ENCODE measurements at places on chromosomes 5 and 9.
A peak's percentile ranks its signal among the peaks of the same experiment; 100 is the strongest.

GRCh38 chr9:73780916-73781315 is 629.3 kb downstream of the ANXA1 start:
- no peak for DNase-seq

DNA sequence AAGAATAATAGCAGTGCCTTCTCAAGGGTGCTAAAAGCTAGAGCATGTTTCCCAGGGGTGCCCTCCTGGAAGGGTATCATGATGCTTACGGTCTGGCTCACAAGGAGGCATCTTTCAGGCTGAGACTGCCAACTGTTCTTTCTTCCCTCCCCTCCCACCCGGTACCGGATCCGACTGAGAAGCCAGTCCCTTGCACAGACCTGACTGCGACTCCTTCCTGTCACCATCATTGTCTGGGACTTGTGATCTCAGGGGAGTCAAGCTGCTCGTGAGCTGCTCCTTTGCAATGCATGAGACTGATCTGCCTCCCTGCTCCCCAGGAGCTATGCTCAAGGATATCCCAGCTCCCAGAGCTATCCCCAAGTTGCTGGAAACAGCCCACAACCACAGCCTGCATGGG is 170.8 kb downstream of the GADD45G start:
- DNase-seq, result no peak

- no peak for DNase-seq
These were observed 70.2 kb upstream of the ADAMTS2 start for GRCh38 chr5:179415291-179416060.

DNA sequence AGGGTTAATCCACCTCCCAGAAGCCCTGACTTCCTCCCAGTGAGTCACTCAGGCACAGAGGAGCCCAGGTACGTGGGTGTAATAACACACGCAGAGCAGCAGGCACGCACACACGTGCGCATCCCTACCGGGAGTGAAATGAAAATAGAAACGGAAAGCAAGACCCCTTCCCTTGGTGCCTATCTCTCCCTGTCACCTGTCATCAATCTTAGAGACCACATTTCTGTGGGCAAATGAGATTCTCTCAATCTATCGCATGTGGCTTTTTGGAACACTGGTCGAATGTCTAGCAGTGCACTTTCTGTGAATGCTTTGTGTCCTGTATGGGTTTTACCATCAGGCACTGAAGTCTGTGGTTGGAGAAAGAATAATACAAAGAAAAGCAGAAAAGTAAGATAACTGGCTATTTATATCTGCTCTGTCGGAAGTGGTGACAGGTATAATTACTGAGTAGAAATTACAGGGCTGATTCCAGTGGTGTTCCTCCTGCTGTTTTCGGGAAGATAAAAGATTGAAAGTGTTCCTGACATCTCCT is 137.7 kb upstream of the GRIA1 start:
- no peak for DNase-seq

- no peak for DNase-seq
These were observed 136.7 kb downstream of the MAN2A1 start for GRCh38 chr5:109826426-109826825.

- no peak for DNase-seq
These were observed 206.2 kb downstream of the MEF2C start for GRCh38 chr5:88676637-88677375.

DNA sequence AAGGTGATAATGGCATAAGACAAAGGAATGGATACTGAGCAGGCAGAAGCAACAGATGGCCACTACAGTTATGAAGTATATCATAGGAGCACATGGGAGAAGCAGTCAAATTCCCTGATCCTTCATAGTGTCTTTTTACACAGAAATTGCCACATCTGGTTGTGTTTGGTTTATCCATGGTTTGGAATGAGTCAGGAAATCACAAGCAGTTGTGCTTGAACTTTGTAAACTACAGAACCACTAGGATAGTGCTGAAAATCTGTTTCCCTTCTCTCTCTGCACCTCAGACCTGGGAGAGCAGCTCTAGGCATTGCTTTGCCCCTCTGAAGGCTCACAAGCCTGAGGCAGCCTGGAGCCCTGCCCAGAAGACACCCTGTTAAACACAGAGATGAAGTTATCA is 134.0 kb downstream of the DMRT2 start:
- no peak for DNase-seq

- no peak for DNase-seq
These were observed 25.0 kb upstream of the ERMP1 start for GRCh38 chr9:5857928-5858327.

DNA sequence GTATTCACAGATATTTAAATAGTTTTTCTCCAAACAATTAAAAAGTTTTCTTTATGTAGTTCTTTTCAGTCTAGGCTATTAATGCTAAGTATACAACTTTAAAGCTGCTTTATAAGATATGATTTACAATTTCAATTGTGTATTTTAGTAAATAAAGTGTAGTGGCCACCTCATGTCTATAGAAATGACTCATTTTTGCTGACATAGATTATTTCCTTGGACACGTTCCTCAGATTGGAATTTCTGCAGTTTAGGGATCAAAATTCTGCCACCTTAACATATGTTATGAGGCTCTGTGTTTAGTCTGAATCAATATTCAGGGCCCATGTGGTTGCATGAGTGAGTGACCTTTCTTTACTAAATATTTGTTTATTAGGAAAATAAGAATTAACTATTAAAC is 750.2 kb downstream of the IRX1 start:
- no peak for DNase-seq

DNA sequence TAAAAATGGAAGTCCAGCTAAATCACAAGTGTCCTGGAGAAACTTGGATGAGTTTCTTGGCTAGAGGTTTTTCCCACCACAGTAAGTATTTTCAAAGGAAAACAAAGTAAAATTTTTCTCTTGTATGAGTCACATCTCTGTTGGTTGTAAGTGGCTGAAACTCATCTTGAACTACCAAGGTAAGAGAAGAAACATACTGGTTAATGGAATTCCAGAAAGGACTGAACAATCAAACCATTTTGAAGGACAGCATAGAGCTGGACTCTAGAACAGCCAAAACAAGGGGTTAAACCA is 102.8 kb upstream of the CDKN2B start:
- no peak for DNase-seq

- peak; percentile 23 for DNase-seq
These were observed 169.7 kb downstream of the MPDZ start for GRCh38 chr9:13109781-13110180.

- no peak for DNase-seq
These were observed 18.9 kb upstream of the IGFBPL1 start for GRCh38 chr9:38443181-38443580.

DNA sequence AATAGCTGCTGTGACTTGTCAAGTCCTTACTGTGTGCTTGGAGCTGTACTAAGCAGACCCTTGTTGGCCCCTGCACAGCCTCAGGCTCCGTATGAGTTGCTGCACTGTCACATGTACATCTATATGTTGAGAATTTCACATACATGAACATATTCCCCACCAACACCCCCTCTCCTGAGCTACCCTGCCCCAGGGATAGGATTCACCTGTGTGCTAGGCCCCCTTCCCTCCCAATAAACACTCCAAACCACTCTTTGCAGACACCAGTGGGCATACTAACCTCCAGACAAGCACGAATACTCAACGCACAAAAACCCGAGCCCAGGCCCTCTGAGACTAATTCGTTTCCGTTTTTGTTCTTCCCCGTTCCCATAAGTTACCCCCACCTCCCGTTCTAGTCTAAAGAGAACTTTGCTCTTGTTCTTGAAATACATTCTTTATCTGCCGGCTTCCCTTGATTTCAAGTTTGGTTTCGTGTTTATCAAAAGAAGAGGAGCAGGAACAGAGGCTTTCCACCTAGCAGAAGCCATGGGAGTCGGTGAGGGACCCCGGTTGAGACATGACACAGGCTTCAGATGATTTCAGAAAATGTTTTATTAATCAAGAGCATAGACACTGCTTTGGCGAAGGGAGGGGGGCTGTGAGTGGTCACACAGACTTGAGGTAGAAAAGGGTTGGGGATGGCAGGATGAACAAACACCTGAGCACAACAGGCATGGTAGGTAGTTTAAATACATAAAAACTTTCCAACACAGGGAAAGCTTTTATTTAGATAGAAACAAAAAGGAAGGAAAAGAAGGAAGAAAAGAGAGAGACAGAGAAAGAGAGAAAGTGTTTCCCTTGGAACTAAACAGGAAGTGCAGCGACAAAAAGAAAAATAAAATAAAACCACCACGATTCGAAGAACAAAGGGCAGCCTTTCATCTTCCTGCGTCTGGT is 3.4 kb downstream of the HAND1 start:
- no peak for DNase-seq

DNA sequence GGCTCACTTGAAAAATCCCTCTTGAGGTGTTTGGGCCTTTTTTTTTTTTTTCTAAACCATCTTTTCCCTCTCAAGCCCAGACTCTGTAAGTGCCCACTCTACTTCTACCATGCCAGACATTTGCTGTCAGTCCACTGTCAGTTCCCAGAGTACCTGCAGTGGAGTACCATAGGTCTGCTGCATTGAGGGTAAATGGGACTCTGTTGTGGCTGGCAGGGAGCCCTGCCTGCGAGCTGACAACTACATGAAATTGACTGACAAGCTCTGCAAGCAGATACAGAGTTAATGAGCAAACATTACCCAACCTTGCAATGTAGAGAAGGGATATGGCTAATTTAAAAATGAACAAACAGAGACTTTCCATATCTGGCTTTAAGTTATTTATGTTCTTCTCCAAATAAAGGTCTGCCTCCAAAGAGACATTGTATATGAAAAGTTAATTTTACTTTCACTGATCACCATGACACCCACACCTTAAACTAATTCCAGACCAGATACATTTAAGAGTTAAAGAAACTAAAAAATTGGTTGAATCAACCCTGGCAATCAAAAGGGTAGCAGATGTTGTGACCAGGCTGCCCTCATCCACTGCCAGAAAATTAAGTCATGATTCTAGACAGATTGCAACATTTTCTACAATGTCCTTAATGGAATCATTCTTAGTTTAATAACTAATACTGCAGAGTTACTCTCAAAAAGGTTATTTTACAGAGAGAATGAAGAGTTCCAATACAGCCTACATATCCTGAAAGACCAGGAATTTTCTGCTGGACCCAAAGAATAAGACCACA is 100.4 kb upstream of the PAM start:
- DNase-seq, result no peak

DNA sequence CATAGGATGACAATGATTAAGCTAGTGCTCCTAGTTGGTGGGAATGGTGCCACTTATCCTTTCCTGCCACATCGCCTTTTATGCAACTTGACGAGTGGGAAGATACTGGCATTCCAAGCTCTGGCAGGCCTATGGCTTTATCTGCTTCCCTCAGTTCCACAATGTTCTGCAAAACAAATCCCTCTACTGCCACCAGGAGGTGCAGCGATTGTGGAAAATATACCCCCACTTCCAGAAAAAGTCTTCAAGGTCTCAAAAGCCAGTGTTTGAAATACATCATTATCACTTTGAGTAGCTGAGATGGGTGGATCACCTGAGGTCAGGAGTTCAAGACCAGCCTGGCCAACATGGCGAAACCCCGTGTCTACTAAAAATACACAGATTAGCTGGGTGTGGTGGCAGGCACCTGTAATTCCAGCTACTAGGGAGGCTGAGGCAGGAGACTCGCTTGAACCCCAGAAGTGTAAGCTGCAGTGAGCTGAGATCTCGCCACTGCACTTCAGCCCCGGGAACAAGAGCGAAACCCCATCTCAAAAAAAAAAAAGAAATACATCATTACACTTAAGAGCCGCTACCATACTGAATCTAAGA is 3.4 kb downstream of the CLINT1 start:
- no peak for DNase-seq

GRCh38 chr5:61525512-61526206 is 193.6 kb downstream of the ZSWIM6 start:
- no peak for DNase-seq
